CD4-positive, alpha-beta T cell treated with Interleukin-10 for 1 hour (primary cell): ENCODE measurements at places on chromosomes 11 and 22.

- DNase-seq, result no peak
These were observed at the start of gene FIBIN for GRCh38 chr11:26993965-26994457. Gene FIBIN (plus strand): TSS chr11:26994112. CDS start chr11:26994527, 415 bp downstream.

- DNase-seq, result no peak
These were observed 66.8 kb downstream of the ATM start for GRCh38 chr11:108289699-108290098.

DNA sequence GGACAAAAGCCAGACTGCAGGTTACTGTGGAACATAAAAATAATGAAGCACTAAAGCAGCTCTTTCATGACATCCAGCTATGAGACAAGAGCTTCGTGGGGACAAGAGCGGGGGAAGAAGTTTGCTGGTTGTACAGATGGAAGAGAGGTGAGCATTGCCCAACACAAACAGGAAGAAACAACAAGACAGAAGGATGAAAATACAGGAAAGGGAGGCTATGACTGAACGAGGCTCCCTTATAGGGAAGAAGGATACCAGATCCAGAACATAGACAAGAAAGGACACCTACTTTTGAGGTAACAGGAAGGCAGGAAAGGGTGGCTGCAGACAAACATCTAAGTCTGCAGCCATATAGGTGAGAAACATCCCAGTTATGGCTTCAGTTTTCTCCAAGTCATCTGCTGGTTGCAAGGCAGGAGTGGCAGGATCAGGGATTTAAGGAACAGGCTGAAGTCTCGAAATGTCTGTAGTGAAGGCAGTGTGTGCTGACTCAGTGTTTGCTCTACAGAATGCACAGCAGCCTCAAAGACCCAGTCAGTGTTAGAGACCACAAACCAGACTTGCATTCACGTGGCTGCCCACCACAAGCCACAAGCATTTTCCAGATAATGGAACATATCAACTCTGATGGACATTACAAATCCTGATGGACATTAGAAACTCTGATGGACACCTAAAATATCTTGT lies 1.9 kb downstream of the CLTCL1 start:
- DNase-seq, result peak; percentile 12

DNA sequence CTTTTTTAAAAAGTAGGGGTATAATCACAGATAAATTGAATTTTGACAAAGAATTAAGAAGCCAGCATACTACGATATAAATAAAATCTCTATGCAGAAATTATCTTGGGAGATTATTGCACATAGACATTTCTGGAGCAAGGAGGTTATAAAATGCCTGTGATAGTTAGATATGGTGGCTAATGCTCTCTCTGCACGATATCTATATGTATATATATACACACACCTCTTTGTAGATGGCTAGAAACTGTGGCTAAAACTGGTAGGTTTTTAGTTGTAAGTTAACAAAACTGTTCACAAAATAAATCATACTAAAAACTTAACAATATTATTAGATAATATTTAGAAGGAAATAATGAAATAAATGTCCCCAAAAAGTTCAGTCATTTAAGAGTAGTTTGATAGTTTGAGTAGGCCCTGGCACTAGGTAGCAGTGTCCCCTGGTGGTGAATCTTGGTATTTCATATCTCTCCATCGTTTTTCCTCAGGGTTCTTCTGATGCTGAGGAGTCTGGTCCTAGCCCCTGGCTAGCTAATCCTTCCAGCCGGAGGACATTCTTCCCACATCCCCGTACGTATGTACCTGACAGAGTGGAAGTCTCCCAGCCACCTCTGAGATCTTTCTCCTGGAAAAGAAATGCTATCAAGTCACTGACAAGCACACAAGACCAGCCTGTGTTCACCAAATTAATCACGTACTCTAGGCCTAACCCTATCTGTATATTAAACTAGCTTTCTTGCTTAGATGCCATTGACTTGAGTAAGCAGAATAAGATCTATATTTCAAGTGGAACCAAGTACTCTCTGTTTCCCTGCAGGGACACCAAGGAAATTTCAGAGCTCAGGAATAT lies 32.2 kb downstream of the ART5 start:
- DNase-seq, result peak; percentile 55
